Glutamatergic neuron (in vitro differentiated cells): ENCODE measurements at places on chromosomes 5 and 9. TPM values are rescaled to one million over a fixed set of nuclear protein-coding genes. Genes with fewer than 3 reads are reported as not detected.

GLRA1 gene
- 0.22 TPM for total RNA-seq

MARVELD2 gene
- total RNA-seq = 1.6 TPM

SMIM32 gene
- total RNA-seq = not detected

DEPDC1B gene
- 8.2 TPM for total RNA-seq

C5orf52 gene
- not detected for total RNA-seq

TPPP gene
- 44.5 TPM for total RNA-seq
